Endothelial cell (in vitro differentiated cells): ENCODE measurements at places on chromosomes 13 and 19.

DNA sequence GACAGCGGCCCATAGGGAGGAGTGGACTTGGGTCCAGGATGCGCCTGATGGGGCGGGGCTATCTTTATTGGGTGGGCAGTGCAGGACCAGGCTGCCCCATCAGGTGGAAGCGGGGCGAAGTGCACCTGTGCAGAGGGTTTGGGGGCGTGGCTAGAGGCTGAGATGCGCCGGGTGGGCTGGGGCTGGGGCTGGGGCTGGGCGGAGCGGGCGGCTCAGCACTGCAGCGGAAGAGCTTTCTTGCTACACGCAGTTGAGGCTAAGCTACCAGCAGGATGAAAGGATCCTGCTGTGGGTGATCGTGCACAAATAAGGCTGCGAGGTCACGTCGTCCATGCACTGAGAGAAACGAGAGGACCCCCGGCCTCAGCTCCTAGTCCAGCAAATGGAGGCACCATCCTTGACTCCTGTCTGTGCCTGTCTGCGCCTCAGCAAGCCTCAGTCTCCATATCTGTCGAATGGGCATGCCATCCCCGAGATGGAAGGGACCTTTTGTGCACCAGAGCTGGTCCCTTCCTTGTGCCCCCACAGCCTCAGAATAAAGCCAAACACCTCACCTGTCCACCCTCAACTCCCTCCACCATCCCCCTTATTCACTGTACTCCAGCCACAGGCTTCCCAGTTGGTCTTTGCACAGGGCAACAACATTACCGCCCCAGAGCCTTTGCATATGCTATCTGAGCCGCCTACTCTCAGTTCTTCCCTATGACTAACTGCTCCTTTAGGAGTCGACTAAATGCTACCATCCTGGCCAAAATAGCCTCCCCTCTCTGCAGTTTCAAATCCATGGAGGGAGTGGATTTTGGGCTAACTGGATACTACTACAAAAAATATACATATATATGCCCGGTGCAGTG, 21.0 kb upstream of the HOMER3 start:
- no peak for DNase-seq
- H3K4me3 ChIP-seq: peak overlapping the region; percentile 44
- peaks cover 2% of the 10 kb centered on the region for H3K27me3 ChIP-seq
- no peak overlapping the region for H3K27ac ChIP-seq

GRCh38 chr13:83281654-83282053, 600.6 kb downstream of the SLITRK1 start:
- H3K27me3 ChIP-seq: peaks cover 4% of the 10 kb centered on the region
- no peak for DNase-seq
- H3K4me1 ChIP-seq: no peaks in the 10 kb centered on the region
- H3K4me3 ChIP-seq: no peak overlapping the region

DNA sequence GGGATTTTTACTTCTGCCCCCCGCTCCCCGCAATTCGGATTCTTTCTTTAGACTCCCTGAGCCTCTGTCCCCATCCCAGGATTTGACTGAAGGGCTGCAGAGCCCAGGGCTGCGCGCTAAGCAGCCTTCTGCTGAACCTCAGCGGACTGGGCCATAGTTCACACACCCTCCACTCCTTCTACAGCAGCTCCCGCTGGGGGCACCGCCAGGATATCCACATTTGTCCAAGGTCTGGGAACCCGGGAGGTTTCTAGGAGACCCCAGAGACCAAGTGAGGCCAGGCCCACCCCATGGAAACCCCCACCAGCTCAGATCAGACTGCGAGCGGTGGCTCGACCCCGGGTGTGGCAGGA, 463.3 kb downstream of the ITGBL1 start:
- H3K27ac ChIP-seq: no peak overlapping the region
- no peaks in the 10 kb centered on the region for H3K36me3 ChIP-seq
- no peak for DNase-seq
- peaks cover 20% of the 10 kb centered on the region for H3K27me3 ChIP-seq
- peaks cover 6% of the 10 kb centered on the region for H3K4me1 ChIP-seq

DNA sequence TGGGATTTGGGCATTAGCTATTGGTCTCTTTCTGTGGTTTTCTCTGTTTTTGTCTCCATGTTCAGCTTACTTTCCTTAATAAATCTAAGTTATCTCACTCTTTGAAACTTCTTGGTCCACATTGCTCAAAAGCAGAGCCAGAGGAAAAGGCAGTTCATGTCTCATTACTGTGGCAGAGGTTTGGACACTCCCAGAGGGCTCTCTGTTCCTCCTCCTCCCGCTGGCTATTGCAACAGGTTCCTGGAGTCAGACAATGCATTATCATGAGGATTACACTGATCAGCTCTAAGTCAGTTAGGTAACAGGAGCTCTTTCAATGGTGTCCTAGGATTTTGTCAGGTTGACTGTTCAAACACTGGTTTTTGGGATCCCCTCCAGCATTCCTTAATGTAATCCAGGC, 298.8 kb downstream of the NDFIP2 start:
- peaks cover 4% of the 10 kb centered on the region for H3K27me3 ChIP-seq
- H3K27ac ChIP-seq: no peak overlapping the region
- H3K36me3 ChIP-seq: no peaks in the 10 kb centered on the region
- peaks cover 17% of the 10 kb centered on the region for H3K4me1 ChIP-seq
- no peak for DNase-seq

GRCh38 chr19:12984683-12985048, 10.6 kb upstream of the NFIX start:
- H3K27ac ChIP-seq: no peak overlapping the region
- no peak for DNase-seq
- peaks cover 5% of the 10 kb centered on the region for H3K4me1 ChIP-seq
- H3K36me3 ChIP-seq: no peaks in the 10 kb centered on the region
- no peak overlapping the region for H3K4me3 ChIP-seq
- peaks cover 9% of the 10 kb centered on the region for H3K27me3 ChIP-seq

- no peak overlapping the region for H3K27ac ChIP-seq
- DNase-seq: no peak
- peaks cover 19% of the 10 kb centered on the region for H3K4me1 ChIP-seq
- peaks cover 1% of the 10 kb centered on the region for H3K27me3 ChIP-seq
These were observed 45.4 kb downstream of the ARHGEF18 start for GRCh38 chr19:7393939-7394730.

- peaks cover 6% of the 10 kb centered on the region for H3K4me1 ChIP-seq
- no peak overlapping the region for H3K4me3 ChIP-seq
- no peak for DNase-seq
- peaks cover 1% of the 10 kb centered on the region for H3K27me3 ChIP-seq
- H3K27ac ChIP-seq: no peak overlapping the region
- H3K36me3 ChIP-seq: peaks cover 4% of the 10 kb centered on the region
These were observed 311.3 kb downstream of the DLEU7 start for GRCh38 chr13:50531917-50532899.

DNA sequence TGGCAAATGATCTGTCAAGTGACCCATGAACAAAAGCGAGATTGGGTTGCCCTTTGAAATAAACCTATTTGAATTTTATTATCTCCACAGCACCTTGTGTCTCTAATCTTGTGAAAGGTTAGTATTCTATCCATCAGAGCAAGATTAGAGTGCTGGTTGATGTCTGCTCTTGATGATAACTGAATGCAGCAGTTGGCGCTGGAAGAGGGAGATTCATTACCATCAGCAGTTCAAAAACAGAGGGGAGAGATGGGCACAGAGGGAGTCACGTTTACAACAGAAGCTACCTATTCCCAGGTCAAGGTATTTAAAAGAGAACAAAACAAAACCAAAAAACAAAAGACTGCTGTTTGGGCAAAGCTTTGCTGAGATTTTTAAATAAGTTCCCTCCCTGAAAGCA, 588.1 kb downstream of the GPC6 start:
- H3K27me3 ChIP-seq: no peaks in the 10 kb centered on the region
- no peak for DNase-seq
- H3K36me3 ChIP-seq: no peaks in the 10 kb centered on the region
- no peak overlapping the region for H3K27ac ChIP-seq
- H3K4me1 ChIP-seq: no peaks in the 10 kb centered on the region

GRCh38 chr19:29084266-29084665, 128.7 kb downstream of the UQCRFS1 start:
- H3K36me3 ChIP-seq: no peaks in the 10 kb centered on the region
- no peak overlapping the region for H3K27ac ChIP-seq
- DNase-seq: peak; percentile 50
- H3K4me1 ChIP-seq: no peaks in the 10 kb centered on the region
- peaks cover 9% of the 10 kb centered on the region for H3K27me3 ChIP-seq
- H3K4me3 ChIP-seq: no peak overlapping the region

GRCh38 chr13:27168086-27168485, 3.5 kb downstream of the USP12 start:
- H3K27ac ChIP-seq: peak overlapping the region; percentile 57
- no peak for DNase-seq
- H3K36me3 ChIP-seq: peaks cover 5% of the 10 kb centered on the region
- H3K4me1 ChIP-seq: peaks cover 39% of the 10 kb centered on the region

- H3K4me3 ChIP-seq: no peak overlapping the region
- peaks cover 4% of the 10 kb centered on the region for H3K36me3 ChIP-seq
- no peaks in the 10 kb centered on the region for H3K27me3 ChIP-seq
- H3K27ac ChIP-seq: no peak overlapping the region
- no peaks in the 10 kb centered on the region for H3K4me1 ChIP-seq
These were observed 32.9 kb upstream of the ZNF429 start for GRCh38 chr19:21472507-21472906.

GRCh38 chr13:100014621-100015020, 33.0 kb downstream of the ZIC2 start:
- no peaks in the 10 kb centered on the region for H3K36me3 ChIP-seq
- H3K4me3 ChIP-seq: no peak overlapping the region
- no peak for DNase-seq
- H3K27ac ChIP-seq: no peak overlapping the region
- H3K27me3 ChIP-seq: peaks cover 1% of the 10 kb centered on the region

DNA sequence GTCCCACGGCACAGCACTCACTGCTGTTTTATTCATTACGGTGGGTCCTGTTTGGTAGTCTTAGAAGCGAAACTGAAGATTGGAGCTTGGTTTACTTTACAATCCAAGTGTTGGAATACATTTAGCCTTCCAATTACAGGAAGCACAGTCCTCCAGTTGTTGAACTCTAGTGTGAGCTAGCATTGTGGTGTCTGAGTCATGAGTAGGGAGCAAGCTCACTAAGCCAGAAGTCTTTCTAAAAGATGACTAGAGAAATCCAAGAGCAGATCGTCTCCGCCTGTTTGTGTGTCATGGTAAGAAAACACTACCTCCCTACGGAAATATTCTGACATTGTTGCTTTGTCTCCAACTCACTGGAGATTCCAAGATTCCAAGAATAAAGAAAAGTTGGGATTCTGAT, 10.1 kb upstream of the SHISA2 start:
- peaks cover 15% of the 10 kb centered on the region for H3K4me1 ChIP-seq
- no peak overlapping the region for H3K27ac ChIP-seq
- no peak for DNase-seq
- H3K27me3 ChIP-seq: no peaks in the 10 kb centered on the region
- no peak overlapping the region for H3K4me3 ChIP-seq
- no peaks in the 10 kb centered on the region for H3K36me3 ChIP-seq

DNA sequence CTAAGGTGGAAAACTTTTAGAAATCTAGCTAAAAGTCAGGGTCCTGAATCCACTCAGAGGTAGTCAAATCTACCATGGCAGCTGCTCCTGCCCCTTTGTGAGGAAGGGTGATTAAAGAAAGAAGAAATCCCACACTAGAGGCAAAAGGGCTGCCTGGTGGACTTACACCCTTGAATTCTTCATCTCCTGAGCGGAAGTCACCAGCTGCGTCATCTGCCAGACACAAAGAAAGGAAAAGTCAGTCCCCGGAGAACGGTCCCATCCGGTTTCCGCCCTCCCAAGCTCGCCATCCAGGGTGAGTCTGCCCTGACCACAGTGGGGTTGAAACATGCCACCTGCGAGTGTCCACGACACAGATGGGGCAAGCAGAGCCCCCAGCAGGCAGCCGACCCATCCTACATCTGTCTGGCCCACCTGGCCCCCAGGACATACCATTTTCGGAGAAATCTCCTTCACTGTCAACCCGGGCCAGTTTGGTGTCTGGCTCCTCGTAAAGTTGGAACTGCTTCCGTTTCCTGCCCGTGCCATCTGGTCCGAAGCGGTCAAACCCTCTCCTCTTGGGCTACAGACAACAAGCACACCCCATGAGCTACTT, 7.7 kb downstream of the AKAP8 start:
- no peak overlapping the region for H3K4me3 ChIP-seq
- H3K27ac ChIP-seq: no peak overlapping the region
- peaks cover 3% of the 10 kb centered on the region for H3K4me1 ChIP-seq
- peaks cover 29% of the 10 kb centered on the region for H3K36me3 ChIP-seq
- peaks cover 5% of the 10 kb centered on the region for H3K27me3 ChIP-seq

DNA sequence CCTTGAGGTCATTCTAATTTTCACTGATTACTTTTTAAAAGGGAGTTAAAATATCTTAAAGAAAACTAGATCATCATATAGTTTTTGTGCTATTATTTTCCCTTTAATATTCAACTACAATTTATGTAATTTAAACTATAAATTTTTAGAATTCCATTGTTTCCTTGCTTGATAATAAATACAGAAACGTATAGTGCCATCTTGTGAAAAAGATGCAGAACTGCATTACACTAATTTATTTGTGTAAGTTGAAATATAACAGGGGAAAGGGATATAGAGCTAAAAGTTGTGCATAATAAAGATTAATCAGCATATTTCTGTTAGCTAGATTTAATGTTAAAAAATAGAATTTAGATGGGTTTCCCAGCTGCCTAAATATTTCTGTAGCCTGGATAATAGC, 61.5 kb upstream of the TDRD3 start:
- no peaks in the 10 kb centered on the region for H3K36me3 ChIP-seq
- no peak overlapping the region for H3K27ac ChIP-seq
- no peak for DNase-seq
- no peak overlapping the region for H3K4me3 ChIP-seq
- peaks cover 4% of the 10 kb centered on the region for H3K27me3 ChIP-seq

DNA sequence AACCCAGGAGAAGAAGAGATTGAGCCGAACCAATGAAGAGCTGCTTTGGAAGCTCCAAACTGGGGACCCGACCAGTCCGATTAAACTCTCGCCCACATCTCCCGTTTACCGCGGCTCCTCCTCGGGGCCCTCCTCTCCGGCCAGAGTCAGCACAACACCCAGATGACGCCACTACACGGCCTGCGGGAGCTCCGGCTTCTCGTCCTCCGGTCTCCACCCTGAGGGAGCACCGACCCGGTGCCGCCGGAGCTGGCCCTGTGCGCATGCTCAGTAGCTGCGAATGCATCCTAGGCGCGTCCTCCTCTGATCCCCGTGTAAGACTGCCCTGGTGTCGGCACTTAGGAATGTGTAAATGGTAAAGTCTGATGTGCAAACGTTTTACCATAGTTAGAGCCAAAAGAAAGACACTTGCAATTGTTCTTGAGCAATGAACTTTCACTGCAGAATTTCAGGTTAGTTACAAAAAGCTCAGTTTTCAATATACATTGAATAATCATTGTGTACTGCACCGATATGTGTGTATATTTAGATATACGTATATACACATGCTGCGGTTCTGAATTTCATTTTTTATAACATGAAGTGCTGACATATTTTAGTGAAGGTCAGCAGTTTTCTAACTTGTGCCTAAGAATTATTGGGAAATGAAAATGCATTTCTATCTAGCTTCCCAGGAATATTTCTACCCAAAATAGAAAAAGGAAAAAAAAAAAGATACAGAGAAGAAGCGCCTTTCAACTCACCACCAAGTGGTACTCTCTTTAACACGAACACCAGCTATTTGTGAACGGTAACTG, 92.2 kb downstream of the SLC7A1 start:
- no peak overlapping the region for H3K4me3 ChIP-seq
- no peaks in the 10 kb centered on the region for H3K36me3 ChIP-seq
